ENCODE measurements at places on chromosomes 13 and 19. TPM values are rescaled to one million over a fixed set of nuclear protein-coding genes. Genes with fewer than 3 reads are reported as not detected.

Gene CD79A
- 0.99 TPM for total RNA-seq

Gene FFAR1
- total RNA-seq = not detected

Gene CYP2A6
- total RNA-seq = 0.31 TPM

DNA sequence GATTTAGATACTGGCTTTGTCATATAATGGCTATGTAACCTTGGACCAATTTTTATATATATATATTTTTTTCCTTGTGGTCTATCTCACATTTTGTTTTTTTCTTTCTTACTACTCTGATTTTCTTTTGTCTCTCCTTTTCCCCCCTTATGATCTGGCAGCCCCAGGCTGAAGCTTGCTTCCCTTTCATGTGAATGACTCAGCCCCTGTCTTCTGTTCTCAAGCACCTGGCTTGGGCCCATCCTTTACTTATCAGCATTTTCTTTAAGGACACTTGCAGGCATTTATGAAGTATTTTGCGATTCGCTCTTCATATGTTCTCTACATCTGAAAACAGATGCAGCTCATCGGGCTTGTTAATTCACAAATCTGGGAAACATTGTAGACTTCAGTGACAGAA is 163.6 kb downstream of the SPRY2 start:
- no peak for DNase-seq

Gene PGLYRP2
- total RNA-seq = not detected

DNA sequence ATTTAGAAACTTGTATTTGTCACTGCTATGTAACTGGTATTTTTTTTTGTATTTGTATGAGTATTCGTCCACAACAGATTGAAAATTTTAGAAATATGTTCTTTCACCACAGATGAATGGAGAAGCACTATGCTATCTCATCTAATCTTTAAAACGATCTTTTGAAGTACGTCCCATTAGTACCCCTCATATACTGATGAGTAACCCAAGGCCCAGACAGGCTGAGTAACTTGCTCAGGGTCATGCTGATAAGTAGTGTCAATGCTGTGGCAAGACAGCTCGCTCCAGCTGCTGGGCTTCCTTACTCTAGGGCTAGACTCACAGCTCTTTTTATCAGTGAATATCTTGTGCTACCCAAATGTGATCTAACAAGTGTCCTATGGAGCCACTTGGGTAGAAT is 154.2 kb downstream of the SUCLA2 start:
- no peak for DNase-seq

DNA sequence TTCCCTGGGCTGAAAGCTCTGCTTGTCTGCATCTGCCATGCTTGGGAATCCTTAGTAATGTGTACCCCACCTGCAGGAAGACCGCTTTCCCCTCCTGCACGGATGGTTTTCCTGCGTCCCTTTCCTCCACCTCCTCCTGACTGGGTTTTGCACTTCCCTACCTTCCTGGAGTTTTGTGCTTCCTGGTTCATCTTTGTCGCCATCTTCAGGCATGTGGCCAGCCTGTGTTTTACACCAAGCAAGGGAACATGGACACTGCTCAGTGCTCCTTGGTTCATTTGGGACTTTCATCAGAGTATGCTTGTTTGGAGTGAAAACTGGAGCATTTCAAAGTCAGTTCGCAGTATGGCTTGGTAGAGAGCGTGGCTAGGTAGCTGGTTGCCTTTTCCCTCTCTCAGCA is 30.7 kb downstream of the ERICH6B start:
- no peak for DNase-seq

- DNase-seq = peak; percentile 90
Observed at GRCh38 chr13:113607056-113607888, 22.7 kb downstream of the TFDP1 start.

Gene LCP1
- total RNA-seq = 401 TPM

GRCh38 chr19:40739871-40740703 is 10.2 kb downstream of the ACTMAP start:
- no peak for DNase-seq

Gene ZNF433
- 4.4 TPM for total RNA-seq

DNA sequence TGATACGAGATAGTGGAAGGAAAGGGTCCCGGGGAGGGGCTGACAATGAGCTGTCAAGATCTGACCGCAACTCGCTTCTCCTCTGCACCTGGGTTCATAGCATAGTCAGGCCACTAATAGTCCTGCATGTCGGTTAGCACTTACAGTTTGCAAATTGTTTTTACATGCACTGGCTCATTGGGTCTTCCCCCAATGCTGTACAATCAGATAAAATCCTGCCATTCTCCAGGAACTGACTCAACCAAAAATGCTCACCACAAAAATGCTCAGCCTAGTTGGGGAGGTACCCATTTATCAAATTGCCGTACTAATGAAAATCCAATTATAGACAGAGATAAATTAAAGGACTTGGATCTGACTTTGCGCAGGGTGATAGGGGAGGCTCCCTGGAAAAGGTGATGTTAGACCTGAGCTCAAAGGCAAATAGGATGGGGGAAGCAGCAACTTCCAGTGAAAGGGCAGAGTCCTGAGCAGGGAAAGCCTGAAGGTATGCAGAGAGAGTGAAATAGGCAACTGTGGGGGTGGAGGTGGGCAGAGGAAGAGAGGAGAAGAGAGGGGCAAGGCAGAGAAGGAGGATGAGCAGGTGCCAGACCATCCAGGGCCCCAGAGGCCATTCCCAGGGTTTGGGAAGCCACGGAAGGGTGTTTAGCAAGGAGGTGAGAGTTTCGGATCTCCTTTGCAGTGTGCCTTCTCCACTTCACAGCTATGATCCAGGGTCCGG is 326.1 kb upstream of the TSHZ3 start:
- DNase-seq = no peak

DNA sequence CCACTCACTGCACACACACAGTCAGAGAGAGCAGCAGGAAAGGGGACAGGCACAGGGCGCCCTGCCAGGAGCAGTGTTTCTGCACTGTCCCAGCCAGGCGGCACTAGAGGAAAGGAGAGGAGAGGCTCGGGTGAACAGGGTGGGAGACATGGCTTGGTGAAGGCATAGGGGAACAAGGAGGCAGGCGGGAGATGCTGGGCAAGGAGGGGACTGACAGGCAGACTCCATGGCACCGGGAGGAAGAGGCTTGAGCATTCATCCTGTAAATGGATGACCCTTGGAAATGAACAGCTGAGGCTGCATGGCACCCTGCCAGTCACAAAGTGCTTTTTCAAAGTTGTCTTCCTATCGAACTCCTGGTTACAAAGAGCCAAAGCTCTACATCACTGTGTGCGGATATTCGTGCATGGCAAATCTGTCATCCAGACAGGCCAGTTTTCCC is 22.4 kb downstream of the MED26 start:
- DNase-seq = no peak

DNA sequence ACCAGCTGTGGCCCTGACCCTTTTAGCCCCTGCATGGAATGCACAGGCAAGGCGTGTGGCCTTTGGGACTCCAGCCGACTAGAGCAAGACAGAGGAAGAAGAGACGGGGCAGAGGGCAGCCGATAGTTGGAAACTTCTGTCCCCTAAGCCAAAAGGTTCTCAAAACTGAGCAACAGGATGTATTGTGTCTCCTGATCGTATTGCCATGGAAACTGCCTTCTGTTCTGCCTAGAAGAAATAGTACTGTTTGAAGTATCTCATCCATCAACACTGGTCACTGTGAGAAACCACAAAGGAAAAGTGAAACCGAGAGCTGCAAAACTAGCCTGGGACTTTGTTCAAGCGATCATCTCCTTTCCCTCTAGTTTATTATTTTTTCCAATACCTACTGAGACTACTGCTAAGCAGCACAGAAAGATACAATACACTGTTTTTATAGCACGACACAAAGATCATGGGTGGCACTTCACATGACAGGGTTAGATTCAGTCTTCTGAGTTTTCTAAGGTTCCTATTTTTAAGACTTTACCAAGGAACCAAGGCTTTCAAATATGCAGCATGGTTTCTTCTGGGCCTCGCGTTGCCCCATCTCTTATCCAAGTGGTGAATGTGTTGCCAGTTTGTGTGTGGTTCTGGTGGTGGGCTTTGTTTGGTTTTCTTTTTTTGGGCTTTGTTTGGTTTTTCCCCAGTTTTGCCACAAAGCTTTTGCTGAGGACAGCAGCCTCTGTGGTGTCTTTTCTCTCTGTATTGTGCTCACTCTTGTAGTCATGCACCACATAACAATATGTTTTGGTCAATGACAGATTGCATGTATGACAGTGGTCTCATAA is 49.3 kb upstream of the GPR183 start:
- DNase-seq = no peak

DNA sequence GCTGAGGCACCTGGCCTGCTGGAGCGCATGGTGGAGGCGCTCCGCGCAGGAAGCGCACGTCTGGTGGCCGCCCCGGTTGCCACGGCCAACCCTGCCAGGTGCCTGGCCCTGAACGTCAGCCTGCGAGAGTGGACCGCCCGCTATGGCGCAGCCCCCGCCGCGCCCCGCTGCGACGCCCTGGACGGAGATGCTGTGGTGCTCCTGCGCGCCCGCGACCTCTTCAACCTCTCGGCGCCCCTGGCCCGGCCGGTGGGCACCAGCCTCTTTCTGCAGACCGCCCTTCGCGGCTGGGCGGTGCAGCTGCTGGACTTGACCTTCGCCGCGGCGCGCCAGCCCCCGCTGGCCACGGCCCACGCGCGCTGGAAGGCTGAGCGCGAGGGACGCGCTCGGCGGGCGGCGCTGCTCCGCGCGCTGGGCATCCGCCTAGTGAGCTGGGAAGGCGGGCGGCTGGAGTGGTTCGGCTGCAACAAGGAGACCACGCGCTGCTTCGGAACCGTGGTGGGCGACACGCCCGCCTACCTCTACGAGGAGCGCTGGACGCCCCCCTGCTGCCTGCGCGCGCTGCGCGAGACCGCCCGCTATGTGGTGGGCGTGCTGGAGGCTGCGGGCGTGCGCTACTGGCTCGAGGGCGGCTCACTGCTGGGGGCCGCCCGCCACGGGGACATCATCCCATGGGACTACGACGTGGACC is 9.7 kb upstream of the STRN4 start:
- no peak for DNase-seq
